ENCODE measurements at places on chromosomes 11 and 22.

DNA sequence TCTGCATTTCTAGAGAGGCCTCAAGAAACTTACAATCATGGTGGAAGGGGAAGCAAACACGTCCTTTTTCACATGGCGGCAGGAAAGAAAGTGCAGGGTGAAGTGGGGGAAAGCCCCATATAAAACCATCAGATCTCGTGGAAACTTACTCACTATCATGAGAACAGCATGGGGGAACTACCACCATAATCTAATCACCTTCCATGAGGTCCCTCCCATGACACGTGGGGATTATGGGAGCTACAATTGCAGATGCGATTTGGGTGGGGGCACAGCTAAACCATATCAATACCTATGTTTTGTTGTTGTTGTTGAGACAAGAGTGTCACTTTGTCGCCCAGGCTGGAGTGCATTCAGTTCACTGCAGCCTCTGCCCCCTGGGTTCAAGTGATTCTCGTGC, 29.9 kb downstream of the SFI1 start:
- no peak for DNase-seq

- DNase-seq = no peak
Observed at GRCh38 chr11:116384407-116384806, 388.4 kb downstream of the BUD13 start.

DNA sequence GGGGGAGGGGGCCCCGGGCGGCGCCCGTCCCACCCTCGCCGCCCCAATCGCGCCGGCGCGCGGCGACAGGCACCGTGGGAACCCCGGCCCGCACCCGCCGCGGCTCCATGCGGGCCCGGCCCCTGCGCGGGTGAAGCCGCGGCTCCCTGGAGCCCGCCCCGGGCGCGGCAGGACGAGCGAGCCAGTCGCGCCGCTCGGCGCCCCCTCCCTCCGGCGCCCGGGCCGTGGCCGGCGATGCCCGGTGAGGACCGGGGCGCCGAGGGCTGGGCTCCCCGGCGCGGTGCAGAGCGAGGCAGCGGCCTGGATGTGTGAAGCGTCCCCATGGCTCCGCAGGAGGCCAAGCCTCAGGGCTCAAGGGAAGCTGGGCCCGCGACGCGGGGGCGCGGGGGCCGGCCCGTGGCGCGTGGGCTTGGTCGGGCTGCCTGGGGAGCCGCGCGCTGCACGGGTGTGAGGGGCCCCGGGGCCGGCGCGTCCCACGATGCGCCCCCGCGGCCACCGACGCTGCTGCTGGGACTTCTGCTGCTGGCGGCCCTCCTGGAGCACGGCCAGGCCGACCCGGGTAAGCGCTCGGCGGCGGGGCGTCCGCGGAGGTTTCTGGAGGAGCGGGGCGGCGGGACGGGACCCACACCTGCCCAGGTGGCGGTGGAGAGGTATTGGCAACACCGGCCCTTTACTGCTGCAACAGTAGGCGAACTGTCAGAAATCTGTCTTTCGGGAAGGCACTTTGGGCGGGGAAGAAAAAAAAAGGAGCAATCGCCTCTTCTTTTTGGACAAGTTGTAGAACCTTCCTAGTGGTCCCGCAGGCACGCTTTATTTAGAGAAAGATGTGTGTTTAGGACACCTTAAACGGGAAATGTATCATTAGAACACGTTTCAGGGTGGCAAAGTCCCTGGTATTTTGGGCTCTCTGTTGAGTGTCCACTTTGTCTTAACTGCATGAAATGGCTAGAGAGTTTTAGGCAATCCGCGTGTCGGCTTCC, 119.4 kb downstream of the HIPK3 start:
- DNase-seq = peak; percentile 8

DNA sequence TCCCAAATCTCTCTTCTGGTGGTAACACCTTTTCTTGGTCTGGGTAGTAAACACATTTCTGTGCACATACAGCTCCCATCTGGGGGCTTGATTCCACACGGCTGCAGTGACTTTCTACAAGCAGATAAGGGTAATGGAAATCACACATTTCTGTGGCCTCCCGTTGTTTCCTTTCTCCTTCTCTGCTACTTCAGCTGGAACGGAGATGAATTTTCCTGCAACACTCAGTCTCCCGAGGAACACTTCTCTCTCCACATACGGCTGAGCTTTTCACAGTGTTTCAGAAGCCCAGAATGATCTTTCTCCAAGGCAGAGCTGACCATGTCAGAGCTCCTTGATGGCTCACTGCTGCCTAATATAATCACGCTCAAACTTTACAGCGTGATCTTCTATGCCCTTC, 364.3 kb upstream of the NARS2 start:
- no peak for DNase-seq

GRCh38 chr11:81870815-81871214, 862.8 kb downstream of the FAM181B start:
- DNase-seq = no peak

DNA sequence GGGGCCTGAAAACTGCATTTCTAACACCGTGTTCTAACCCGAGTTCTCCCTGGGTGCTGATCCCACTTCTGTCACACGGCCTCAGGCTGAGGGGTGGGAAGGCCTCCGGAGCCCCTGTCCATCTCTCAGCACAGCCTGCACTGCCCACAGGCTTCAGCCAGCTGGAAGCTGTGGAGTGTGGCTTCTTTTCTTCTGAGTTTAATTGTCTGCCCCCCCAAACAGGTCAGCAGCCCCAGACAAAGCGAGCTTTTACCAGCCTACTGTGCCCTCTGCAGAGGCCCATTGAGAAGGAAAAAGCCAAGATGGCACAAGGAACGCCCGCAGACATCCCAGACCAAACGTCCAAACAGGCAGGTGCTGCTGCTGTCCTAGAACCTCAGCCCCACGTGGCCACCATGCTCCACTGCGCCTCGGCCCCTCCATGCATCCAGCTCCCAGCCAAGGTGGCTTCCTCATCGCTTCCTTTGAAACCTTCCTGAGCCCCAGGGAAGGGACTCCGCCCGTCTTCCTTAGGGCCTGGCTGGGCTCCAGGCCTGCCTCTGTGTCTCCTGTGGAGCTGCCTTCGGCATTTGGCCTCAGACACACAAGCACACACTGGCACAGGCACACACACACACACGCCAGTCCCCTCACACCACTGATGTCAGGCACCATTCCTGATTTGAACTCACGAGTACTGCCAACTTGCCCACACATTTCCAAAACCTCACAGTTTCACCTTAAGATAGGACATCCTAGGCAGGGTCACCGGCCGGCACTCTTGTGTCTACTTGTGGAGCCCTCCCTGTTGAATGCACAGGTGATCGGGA, 1.7 kb downstream of the MOB2 start:
- no peak for DNase-seq

GRCh38 chr11:129992161-129992944, 10.3 kb downstream of the PRDM10 start:
- peak; percentile 33 for DNase-seq

GRCh38 chr11:65892661-65893317, 2.3 kb downstream of the CCDC85B start:
- DNase-seq = no peak

DNA sequence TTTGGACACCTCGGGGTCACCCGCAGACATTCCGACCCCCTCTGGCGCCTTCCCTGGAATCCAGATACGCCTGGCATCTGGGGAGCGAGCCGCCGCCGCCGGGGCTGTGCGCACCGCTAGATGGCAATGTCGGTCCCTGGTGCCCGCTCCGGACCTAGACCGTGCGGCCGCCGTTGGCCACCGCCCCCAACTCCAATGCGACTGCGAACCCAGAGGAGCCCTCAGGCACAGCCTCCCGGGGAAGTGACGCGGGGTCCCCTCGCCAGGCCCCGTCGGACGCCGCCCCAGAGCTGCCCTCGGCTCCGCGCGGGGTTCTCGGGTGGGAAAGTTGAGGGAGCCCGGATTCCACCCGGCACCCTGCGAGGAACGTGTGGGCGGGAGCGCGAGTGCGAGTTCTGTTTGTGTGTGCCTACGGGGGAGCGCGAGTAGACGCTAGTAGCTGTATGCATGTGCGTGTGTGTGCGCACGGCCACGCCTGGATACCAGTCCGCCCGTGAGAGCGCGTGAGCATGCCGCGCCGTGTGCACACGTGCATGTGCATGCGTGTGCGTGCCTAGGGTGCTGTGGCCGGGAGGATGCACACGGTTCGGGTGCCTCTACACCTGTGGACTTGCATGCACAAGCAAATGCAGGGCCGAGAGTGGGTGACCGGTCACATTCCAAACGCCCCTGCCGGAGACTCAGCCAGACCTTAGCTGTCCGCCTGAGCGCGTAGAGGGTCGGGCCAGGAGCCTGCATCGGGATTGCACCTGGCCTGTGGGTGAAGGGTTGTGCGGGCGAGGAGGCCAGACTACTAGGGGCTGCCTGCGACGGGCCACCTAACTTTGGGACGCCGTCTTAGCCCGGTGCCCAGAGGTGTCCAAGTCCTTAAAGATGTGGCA, 1.9 kb downstream of the CHRM4 start:
- no peak for DNase-seq

DNA sequence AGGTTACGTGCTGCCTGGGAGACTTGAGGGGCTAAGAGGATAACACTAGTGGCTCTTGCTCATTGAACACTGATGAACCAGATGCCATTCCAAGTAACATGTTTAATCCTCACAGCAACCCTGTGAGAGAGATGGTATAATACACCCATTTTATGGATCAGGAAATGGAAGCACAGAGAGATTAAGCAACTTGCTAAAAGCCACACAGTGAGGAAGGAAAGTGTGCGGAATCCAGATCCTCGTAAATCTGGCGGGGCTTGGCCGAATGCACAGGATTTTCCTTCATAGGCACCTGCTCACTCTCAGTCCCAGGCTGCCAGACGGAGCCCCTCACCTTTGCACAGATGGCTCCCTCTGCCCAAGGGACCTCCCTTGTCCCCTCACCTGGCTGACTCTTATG, 7.7 kb upstream of the FOSL1 start:
- no peak for DNase-seq

DNA sequence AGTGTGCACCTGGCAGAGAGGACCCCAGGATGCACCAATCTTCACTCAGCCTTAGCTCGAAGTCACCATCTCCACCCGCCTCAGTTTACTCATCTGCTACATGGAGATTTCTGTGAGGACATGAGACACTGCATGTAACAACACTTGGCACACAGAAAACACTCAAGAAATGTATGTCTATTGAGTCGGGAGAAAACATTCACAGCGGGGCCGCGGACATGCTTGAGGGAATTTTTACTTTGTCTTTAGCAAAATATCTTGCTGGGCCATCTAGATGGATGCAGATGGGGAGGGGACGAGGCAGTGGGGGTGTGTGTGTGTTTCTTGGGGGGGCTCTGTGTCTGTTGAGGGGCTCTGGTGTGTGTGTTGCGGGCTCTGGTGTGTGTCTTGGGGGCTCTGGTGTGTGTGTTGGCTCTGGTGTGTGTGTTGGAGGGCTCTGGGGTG, 28.4 kb upstream of the RFPL3 start:
- no peak for DNase-seq

DNA sequence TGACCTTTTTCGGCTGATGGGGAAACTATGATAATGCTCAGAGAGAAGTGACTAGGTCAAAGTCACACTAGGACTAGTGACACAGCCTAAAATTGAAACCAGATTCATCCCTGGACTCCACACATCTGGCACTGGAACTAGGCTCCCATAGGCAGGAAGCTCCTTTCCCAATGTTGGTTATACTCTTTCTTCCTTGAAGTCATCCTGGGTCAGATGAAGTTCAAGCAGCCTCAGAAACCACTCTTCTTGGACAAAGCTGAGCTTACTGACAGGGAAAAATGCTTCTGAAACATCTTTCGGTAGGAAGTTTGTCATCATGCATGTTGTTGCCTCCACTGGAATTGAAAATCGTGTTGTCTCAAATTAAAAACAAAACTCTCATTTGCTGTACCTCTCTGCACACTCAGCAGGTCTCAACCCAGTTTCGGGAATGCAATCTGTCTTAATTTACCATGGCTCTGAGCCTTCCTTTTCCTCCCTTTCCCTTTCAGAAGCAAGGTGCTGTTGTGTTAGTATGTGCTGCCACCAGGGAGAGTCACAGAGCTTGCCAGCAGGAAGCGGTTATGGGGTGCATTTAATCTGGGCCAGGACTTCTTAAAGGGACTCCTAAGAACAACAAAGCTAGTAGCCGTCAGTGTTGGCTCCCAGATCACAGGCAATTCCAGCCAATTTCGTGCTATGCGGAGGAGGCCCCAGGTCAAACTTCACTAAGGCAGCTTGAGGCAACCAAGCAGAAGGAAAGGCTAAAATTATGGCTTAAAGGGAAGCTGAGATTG, 384.8 kb downstream of the TENM4 start:
- peak; percentile 92 for DNase-seq

DNA sequence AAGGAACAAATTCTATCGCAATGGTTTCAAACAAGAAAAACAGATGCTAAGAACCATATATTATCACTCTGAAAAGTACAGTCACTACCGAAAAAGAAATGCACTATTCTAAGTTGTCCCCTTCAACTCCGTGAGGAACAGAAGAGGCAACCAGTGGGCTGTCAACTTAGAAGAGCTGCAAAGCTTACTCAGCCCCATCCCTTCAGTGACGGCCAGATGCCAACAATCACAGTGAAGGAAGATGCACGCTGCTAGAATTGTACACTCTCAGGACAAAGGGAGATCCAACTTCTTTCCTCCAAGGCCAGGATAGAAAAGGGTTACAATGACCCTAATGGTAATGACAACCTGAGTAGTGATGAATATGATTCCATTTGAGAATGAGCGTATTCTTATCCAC, 38.5 kb upstream of the CHKA start:
- no peak for DNase-seq

GRCh38 chr11:102119997-102120396, 9.8 kb downstream of the YAP1 start:
- DNase-seq = no peak

- peak; percentile 7 for DNase-seq
Observed at GRCh38 chr11:120125024-120125423, 12.9 kb downstream of the TRIM29 start.

GRCh38 chr11:73957654-73958361, 7.0 kb downstream of the DNAJB13 start:
- DNase-seq = no peak

DNA sequence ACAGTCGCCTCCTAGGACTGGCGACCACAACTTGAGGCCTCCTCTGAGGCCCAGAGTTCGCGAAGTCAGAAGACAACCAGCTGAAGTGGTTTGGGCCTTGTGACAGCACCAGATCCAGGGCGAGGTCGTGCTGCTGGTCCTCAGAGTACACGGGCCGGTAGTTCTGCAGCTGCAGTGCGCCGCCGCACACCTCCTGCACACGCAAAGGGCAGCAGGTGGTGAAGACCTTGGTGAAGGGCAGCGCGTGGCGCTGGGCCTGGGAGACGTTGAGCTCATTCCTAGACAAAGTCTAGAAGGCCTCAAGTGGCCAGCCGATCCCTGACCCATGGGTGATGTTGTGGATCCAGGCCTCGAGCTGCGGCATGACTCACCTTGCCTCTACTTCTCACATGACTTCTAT, 18.2 kb downstream of the CD3E start:
- DNase-seq = no peak

DNA sequence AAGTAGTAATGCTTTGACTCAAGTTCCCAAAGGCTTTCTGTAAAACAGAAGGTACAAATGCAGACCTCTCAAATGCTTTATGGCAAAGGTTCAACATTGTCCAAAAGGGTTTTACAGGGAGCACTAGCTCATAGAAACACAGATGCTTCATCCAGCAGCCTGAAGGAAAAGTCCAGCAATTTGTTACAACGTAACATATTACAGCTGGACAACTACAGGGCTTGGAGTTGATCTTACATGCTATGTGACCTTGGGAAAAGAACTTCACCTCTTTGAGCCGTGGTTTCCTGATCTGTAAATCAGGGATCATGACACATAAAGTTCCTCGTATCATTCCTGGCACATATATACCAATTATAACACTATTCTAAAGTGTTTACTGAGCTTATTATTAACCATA, 84.9 kb downstream of the DDIAS start:
- no peak for DNase-seq

- DNase-seq = no peak
Observed at GRCh38 chr11:2143799-2144543, 4.8 kb upstream of the IGF2 start.

Measured in astrocyte (in vitro differentiated cells and primary cell).